Regular cardiac myocyte (primary cell): ENCODE measurements at places on chromosomes 1 and 21. TPM values are rescaled to one million over a fixed set of nuclear protein-coding genes. Genes with fewer than 3 reads are reported as not detected.

DNM3 gene
- 0.77 and 0.85 TPM in 2 replicates for total RNA-seq

LCE6A gene
- not detected in 2 replicates for total RNA-seq

LRRC53 gene
- not detected in 2 replicates for total RNA-seq

KIAA1614 gene
- total RNA-seq, result 2.9 and 4.5 TPM in 2 replicates

HES5 gene
- total RNA-seq, result 0.28 TPM in 1 of 2 replicates, not detected in the other

TRIM45 gene
- 3.3 and 3.4 TPM in 2 replicates for total RNA-seq

UBL4B gene
- total RNA-seq, result not detected in 2 replicates

VANGL1 gene
- 7.6 and 10.4 TPM in 2 replicates for total RNA-seq
